ENCODE measurements at places on chromosomes 11 and 22. TPM values are rescaled to one million over a fixed set of nuclear protein-coding genes. Genes with fewer than 3 reads are reported as not detected.

PTPRCAP gene
- total RNA-seq: 6.1 TPM

FAM180B gene
- not detected for total RNA-seq

DNA sequence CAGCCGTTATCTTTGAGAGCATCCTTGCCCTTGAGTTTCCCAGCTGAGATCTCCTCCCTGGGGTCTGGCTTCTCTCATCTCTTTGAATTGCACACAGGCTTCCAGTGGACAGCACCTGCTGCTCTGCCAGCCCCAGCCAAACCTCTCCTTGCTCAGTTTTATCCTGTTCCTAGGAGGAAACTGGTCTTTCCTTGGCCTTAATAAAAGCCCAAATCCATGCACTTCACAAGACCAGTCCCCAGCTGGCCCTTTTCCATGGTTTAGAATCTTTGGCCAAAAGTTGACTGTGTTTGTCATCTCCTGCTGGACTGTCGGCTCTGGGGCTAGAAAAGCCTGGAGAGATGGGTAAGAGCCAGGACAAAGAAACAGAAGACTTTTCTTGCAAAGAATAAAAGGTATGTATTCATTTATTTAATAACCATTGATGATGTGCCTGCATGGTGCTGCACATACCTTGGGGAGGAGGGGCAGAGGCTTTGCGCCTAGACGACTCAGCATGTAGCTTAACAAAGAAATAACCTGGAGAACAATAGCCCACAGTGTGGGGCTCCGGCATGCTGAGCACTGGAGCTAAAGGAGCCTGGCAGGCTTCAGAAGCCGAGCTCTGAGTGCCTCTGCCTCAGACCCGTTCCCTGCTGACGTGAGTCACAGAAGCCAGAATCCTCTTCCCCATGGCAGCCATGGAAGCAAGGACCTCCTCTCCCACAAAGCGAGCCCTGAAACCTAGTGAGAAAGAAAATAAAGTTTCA, 319.3 kb upstream of the B3GAT1 start:
- H3K27ac ChIP-seq: no peak overlapping the region
- H3K36me3 ChIP-seq: no peaks in the 10 kb centered on the region
- no peak for DNase-seq
- H3K4me1 ChIP-seq: peaks cover 5% of the 10 kb centered on the region
- H3K4me3 ChIP-seq: no peak overlapping the region

GRCh38 chr11:80024119-80024518, 583.3 kb upstream of the TENM4 start:
- H3K4me1 ChIP-seq: no peaks in the 10 kb centered on the region
- no peak overlapping the region for H3K27ac ChIP-seq
- H3K4me3 ChIP-seq: no peak overlapping the region
- DNase-seq: no peak

DNA sequence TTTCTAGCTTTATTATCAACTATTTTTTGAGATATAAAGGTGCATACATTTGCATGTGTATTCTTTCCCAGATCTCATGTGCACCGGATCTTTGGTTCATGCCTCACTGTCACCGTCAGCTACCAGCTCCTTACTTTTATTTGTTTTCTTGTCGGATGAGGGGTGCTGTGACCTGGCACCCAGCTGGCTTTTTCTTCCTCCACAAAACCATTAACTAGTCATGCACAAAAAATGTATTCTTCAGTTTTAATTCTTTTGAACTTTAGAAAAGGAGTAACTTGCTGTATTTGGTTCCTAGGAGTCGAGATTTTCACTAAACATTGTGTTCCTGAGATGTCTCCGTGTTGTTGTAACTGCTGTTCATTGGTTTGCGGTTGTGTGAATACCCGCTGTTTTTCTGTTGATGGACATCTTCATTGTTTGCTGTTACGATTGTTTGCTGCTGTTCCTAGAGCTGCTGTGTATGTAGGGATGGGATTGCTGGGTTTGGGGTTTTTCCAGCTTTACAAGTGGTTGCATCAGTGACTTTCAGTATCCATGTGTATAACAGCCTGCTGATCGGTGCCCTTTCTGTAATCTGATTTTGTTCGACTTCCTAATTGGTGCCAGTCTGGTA, 39.4 kb downstream of the MOV10L1 start:
- no peak for DNase-seq
- no peak overlapping the region for H3K4me3 ChIP-seq
- H3K27me3 ChIP-seq: no peaks in the 10 kb centered on the region
- H3K27ac ChIP-seq: no peak overlapping the region
- H3K4me1 ChIP-seq: no peaks in the 10 kb centered on the region

All from cardiac muscle cell (in vitro differentiated cells and primary cell).